Activated CD4-positive, alpha-beta T cell treated with anti-CD3 and anti-CD28 coated beads for 36 hours (primary cell): ENCODE measurements at places on chromosomes 7 and 10. TPM values are rescaled to one million over a fixed set of nuclear protein-coding genes. Genes with fewer than 3 reads are reported as not detected.

PPP1R17 gene
- not detected for total RNA-seq

IDI2 gene
- total RNA-seq: not detected

DNA sequence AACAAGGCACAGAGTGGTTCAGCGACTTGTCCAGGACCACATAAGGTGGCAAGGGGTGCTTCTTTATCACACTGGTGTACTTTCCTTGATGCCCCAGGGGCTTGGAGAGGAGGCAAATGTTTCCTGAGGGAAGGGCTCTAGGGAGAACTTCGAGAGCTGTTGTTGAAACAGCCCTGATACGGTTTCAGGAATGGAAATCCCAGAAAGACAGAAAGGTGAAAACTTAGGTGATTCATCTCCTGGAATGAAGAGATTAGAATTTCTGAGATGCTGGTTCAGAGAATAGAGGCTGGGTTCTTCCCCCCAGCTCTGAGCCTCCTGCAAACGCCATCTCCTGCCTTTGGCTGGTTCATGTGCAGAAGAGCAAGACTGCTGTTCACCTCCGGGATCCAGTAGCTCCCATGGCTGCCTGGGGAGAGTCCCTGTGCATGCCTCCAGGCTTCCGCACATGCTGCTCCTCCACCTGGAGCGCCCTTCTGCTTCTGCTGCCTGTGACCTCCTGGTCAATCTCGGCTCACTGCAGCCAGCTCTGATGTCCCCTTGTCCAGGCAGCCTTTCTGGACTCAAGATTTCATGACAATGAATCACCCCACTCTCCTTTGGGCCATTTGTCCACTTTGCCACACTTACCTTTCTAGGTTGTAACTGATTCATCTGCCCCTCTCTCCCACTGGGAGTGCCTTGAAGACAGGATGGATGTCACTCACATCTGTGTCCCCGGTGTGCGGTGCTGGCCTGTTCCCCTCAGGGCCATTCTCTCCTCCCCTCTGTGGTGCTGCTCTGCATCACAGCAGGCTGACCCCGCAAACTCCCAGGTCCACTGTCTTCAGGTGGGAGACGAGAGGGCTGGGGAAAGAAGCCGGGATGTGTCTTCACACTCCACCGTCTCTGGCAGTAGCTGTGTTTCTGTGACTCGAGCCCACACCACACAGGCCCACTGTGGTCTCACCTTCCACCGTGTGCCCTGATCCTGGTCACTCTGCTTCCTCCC lies 3.6 kb upstream of the CDH23 start:
- no peak for DNase-seq

GRCh38 chr7:106064316-106064715 lies 47.8 kb downstream of the SYPL1 start:
- DNase-seq: no peak
